ENCODE measurements at places on chromosomes 3 and 15.

GRCh38 chr3:138206196-138206595 lies 19.1 kb downstream of the ARMC8 start:
- no peak for DNase-seq

GRCh38 chr3:73437828-73438227 lies 186.9 kb downstream of the PDZRN3 start:
- no peak for DNase-seq

DNA sequence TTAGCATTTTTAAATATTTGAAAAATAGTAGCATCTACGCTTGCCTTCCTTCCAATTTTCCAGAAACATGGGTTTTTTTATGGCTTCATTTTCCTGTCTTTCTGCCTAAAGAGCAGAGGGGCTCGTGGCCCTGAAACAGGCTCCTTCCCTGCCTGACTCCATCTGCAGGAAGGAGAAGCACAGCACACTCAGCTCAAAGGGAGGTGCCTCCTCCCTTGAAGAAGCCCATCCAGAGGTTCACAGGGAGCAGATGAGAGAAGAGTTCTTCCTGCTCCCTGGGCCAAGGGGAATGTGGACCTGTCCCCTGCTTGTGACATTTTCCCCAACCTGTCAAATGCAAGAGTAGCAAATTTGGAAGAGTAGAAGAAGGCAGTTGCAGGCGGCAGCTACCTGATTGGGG lies 55.8 kb downstream of the BBX start:
- DNase-seq: no peak

DNA sequence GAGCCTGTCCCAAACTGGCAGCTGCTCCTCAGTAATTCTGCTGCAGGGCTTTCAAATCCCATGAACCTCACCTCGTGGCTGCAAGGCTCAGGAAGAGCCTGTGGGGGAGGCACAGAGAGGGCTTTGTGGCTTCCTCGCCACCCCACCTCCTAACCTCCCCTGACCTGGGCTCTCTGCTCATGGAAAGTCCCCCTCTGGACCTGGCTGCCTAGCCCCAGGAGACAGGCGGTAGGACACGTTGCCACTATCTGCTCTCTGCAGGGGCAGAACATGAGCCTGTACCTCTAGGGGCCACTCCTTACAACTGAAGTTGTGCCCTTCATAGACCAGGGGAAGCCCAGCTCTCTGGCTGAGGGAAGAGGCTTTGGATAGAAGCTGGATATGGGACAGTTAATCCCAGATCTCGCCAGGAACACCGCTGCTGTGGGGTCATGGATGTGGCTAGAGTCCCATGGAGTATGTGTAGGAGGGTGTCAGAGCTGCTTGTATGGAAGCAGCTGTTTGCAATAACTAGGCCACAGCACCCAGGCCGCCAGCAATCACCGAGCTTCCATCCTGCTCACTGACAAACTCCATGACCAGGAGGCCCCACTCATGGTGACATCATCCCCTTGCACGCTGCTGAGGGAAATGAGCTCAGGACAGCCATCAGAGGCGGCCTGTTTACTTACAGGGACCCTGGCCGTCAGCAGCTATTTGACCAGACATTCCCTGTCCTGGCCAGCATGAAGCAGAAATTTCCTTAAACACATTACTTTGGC lies 34.0 kb upstream of the CILP start:
- no peak for DNase-seq

GRCh38 chr3:135412475-135412874 lies 553.1 kb upstream of the PPP2R3A start:
- no peak for DNase-seq

- DNase-seq: no peak
Observed at GRCh38 chr3:181956122-181956521, 244.4 kb downstream of the SOX2 start.

DNA sequence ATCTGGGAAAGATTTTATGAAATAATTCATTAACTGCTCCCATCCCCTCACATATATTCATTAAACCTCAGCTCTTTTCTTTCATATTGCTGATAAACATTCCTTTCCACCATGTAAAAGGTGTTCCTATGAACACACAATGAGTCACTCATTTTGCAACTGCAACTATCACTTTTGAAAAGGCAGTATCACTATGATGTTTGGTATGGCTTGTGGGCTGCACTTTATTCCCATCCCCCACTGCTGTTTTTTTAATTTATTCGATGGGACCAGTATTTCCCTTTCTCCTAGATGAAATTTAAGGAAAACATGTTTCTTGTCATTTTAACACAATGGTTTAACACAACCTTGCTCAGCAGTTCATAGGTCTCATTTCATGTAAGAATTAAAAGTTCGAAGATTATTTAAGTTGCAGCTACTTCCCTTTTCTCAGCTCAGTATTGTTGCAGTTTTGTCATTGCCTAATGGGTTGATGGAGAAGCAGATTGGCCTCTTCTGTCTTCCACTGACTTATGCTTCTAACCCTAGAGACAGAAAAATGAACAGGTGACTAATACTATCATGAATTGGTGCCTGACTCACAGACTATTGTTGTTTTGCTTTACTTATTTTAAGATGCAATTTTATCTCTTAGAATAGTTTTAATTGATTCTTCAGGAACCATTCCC lies 280.3 kb downstream of the ZPLD1 start:
- DNase-seq: peak; percentile 22

Measured in A172 (cell line).